ENCODE measurements at places on chromosomes 2 and 18.

DNA sequence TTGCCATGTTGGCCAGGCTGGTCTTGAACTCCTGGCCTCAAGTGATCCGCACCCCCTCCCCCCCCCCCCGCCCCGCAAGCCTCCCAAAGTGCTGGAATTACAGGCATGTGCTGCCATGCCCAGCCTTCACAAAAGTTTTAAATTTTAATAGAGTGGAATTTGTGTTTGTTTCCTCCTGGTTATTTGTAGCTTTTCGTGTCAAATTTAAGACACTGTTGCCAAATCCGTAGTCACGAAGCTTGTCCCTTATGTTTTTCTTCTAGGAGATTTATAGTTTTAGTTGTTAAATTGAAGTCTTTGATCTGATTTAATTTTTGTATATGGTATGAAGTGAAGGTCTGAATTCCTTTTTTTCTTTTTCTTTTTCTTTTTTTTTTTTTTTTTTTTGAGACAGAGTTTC is 14.7 kb downstream of the ZNF236 start:
- DNase-seq: no peak

DNA sequence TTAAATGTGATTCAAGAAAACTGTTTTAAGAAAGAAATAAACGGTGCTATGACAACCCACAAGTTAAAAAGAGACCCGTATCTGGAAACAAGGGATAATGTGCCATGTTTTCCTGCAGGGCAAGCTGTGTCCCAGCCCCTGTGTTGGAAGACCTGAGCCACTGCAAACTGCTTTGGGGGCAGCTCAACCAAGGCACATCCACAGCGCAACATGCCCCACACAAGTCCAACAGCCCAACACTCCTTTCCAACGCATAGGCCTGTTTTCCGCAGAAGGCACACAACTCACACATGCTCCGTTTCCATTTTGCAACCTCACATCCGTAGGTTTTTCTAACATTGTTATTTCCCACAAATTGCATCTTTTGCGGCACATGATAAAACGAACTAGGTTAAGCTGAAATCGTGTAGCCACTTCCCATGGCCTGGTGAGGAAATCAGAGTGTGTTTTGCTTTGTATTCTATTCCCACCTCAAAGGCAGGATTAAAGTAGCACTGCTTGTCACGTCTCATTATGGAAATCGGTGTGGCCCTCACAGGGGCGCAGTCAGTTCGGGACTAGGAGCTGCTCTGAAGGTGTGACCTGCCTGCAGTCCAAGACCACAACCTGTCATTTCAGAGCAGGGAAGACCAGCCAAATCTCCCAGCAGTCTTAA is 50.5 kb upstream of the ZNF516 start:
- DNase-seq: no peak

DNA sequence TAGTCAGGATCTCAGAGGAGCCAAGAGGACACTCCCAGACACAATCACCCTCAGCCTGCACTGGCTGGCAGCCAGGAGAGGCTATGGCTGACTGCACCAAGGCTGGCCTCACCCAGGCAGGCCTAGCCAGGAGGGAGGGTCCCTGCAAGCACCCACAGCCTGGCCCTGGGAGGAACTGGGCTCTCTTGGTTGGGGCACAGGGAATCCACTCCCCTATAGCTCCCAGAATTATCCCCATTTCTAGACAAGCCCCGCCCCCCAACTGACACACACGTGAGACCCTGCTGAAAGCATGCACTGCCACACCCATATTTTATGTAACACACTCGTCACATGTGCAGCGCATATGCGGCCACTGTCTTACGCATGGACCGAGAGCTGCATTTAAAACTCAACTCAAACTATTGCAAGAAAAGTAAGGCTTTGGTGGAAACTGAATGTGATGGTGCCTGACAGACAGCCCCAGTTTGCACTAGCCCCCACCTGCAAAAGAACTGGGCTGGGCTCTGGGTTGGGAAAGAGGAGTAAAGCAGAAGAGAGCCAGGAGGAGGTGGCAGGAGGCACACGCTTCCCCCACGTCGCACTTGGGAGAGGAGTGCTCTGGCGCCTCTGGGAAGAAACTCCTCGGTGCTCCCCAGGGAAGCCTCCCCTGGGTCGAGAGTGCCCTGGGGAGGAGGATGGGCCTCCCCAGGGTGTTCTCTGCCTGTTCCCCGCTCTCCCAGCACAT is 28.9 kb upstream of the ARHGEF4 start:
- no peak for DNase-seq

GRCh38 chr2:19630921-19631320 is 270.9 kb downstream of the TTC32 start:
- no peak for DNase-seq

GRCh38 chr2:80326214-80326613 is 21.7 kb upstream of the LRRTM1 start:
- DNase-seq: no peak

DNA sequence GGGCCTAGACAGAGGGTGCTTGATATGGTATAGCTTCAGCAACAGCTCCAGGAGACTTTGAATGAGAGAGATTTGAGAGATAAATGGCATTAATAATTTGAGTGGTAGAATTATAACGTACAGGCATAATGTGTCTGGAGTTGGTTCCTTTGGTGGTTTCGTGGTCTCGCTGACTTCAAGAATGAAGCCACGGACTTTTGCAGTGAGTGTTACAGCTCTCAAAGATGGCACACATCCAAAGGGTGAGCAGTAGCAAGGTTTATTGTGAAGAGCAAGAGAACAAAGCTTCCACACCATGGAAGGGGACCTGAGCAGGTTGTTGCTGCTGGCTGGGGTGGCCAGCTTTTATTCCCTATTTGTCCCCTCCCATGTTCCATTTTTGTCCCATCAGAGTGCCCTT is 23.1 kb downstream of the PDCD1 start:
- DNase-seq: no peak

DNA sequence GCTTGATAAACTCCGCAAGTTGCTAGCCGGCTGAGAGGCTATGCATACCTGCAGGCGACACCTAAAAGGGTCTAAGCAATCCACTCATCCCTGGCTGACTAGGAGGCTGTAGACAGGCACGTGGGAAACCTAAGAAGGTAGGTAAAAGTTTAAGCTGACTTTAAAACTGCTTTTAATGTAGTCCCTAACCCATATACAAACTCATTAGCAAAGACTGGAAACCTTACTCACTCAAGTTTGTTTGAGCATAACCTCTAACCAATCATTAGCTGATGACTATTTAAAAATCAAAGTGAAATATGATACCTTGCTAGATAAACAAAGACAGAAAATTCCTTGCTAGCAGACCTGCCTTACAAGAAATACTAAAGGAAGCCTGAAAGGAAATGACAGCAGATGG is 106.4 kb downstream of the EXOC6B start:
- DNase-seq: no peak

- no peak for DNase-seq
Observed at GRCh38 chr18:48324651-48325050, 84.5 kb downstream of the ZBTB7C start.

DNA sequence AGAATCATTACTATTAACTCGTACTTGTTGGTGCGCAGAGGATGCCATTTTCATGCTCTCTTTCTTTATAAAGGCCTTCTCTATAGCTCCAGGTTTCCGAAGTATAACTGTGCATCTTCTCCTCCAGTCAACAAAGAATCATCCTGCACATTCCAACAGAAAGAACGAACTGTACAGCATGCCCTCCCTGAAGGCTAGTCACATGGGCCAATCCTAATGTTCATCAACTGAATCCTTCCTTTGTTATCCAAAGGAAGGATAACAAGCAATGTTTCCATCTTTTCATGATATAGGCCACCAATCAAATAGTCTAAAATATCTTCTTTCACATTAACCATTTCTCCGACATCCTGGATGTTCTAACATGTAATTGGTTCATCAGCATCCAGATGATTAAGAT is 66.9 kb upstream of the LDLRAD4 start:
- DNase-seq: no peak

Measured in CD4-positive, alpha-beta T cell treated with Interleukin-6 at 100 ng/mL for 8 hours (primary cell).